ENCODE measurements at places on chromosomes 13 and 19.

GRCh38 chr19:47560999-47561398, 11.9 kb downstream of the ZNF541 start:
- DNase-seq = no peak

- no peak for DNase-seq
Measured at GRCh38 chr19:57757941-57758340, 11.3 kb downstream of the ZNF776 start.

GRCh38 chr19:13029893-13030292, 34.6 kb downstream of the NFIX start:
- DNase-seq = no peak

DNA sequence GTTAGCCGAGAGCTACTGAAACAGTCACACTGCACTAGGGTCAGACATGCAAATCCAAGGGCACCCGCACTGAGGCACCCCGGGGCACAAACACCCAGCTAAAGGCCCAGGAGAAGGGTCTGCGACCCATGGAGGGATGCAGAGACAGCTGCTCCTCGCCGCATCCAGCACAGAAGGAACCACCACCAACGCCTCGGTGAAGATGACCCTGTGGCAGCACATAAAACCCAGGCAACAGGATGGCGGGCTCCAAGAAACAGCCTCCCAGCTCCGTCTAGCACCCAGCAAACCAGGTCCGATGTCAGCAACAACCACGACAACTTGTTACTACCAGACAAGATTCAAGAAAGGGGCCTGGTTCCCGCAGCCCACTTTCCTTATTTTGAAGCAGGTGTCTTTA, 82.1 kb downstream of the STK24 start:
- no peak for DNase-seq

- DNase-seq = no peak
Measured at GRCh38 chr13:67619351-67619994, 389.3 kb upstream of the PCDH9 start.

- no peak for DNase-seq
Measured at GRCh38 chr13:52975969-52976368, 52.6 kb upstream of the OLFM4 start.

DNA sequence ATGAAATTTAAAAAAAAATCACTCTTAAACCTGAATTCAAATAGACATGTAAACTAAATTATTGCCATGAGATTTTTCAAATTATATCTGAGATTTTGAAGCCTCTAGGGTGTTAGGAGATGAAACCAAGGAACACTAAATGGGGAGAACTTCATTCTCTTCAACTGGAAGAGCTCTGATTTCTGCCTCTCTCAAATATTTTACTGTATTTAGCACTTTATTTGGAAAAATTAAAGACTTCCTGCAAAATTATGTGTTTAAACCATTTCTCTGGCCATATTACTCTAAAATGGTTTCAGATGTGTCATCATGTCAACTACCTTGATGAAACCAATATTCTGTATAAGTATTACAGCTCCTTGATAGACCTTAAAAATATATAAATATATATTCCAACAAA, 1571.6 kb upstream of the PRR20A start:
- DNase-seq = no peak

GRCh38 chr13:25466880-25467279, 95.1 kb downstream of the ATP8A2 start:
- DNase-seq = no peak

GRCh38 chr13:22549126-22549525, 631.7 kb upstream of the SGCG start:
- DNase-seq = no peak

- DNase-seq = no peak
Measured at GRCh38 chr13:75319254-75319653, 162.7 kb downstream of the TBC1D4 start.

- DNase-seq = no peak
Measured at GRCh38 chr19:41599175-41599966, 23.4 kb downstream of the CEACAM21 start.

- no peak for DNase-seq
Measured at GRCh38 chr13:109130093-109130835, 500.9 kb downstream of the MYO16 start.

DNA sequence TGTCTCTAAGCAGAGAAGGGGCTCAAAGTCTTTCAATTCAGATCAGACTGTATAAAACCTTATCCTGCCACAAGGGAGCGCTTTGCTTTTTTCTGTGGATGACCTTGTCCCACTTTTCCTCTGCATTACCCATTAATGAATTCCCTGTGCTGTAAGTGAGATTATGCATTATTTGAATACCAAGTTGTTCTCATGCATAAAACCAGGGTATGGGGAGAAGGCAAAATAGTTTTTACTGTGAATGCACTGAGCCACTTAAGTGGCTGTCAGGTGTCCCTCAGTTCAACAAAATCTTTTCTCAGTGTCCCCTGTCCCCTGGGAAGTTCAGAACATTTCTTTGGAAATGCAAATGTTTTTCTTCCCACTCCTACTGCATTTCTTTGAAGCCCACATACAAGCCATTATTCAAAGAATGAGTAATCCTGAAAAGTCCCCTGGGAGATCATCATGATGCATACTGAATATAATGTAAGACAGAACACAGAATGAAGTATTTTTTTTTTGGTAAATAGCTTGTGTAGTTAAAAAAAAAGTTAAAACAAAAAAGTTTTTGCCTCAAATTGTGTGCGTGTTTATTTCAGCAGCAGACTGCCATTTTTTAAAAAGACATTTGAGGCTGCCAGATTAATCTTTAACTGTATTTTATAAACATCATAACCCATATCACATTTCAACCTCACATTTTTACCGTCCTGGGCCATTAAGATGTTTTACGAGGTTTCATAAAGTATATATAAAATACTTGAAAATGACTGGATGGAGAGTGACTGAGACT, 506.7 kb upstream of the PCDH9 start:
- no peak for DNase-seq

- DNase-seq = no peak
Measured at GRCh38 chr19:18477042-18477779, 39.3 kb upstream of the ISYNA1 start.

DNA sequence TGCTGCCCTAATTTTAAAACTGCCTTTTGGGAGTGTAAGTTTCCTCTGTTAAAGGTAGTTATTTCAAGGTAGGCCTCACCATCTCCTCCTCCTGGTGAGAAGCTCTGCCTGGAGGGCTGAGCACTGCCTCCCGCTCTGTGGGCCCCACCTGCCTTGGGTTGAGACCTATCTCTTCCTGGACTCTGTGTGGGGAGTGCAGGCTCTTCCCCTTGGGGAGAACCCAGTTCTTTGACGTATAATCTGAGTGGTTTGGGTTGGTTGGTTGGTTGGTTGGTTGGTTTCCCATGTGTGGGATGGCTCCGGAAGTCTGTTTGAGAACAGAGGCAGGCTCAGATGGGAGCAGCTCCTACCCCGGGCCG, 39.1 kb downstream of the ACTN4 start:
- DNase-seq = no peak

DNA sequence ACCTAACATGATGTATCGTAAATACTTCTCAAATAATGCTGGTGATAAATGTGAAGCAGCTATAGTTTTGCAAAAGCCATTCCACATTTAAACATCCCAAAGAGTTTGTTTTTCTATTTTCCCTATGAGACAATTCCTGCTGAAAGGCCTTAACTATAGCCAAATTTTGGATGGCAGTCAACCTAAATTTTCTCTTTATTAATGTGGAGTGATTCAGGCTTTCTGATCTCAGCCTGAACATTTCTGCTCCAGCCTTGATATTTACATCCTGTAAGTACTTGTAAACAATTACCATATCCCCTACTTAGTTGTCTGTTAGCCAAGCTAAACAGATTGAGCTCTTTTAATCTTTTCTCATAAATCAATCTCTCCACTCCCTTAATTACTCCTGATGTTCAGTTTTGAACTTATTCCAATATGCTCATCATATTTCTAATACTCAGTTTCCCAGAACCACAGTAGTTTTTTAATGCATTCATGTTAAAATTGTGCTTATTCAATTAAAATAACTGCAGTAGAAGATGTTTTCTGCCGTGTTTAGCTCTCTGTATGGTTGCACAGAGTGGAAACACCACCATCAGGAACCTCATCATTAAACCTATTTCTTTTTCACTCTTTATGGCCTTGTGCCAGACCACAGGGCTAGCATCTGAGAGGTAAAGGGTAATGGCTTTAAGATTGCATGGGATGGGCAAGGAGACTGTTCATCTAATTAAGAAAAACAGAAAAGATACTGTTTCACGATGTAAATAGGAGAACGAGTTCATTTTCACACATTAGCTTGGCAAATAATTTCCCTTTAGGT, 1235.2 kb upstream of the SLC10A2 start:
- DNase-seq = no peak

GRCh38 chr19:9848060-9848459, 12.9 kb downstream of the PIN1 start:
- DNase-seq = peak; percentile 28

DNA sequence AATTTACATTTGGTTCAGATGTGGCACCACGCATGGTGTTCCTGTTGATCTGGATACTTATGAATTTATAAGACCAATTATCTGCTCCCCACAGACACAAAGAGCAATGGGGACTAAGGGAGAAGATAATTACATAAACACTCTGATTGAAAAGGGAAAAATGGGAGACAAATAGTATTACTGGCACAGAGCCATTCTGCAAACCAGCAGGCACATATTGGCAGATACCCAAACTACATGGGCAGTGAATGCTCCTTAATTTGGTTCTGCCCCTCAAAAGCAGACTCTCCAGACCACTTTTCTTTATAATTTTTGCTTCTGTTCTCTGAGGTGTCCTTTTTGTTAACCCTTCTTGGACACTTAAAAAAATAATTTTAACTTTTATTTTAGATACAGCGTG, 1674.2 kb downstream of the PCDH9 start:
- no peak for DNase-seq

GRCh38 chr13:112910016-112910415, 59.0 kb upstream of the MCF2L start:
- DNase-seq = no peak

Measured in stimulated activated CD4-positive, alpha-beta T cell treated with anti-CD3 and anti-CD28 coated beads, Interleukin-1b, Interleukin-23, amount 100 ng/mL, for 1 hour (primary cell).